ENCODE measurements at places on chromosomes 2 and 18.

- no peak for DNase-seq
These were observed 705 bp downstream of the YES1 start for GRCh38 chr18:811182-811891.

- no peak for DNase-seq
These were observed 24.9 kb upstream of the RHOB start for GRCh38 chr2:20421988-20422370.

DNA sequence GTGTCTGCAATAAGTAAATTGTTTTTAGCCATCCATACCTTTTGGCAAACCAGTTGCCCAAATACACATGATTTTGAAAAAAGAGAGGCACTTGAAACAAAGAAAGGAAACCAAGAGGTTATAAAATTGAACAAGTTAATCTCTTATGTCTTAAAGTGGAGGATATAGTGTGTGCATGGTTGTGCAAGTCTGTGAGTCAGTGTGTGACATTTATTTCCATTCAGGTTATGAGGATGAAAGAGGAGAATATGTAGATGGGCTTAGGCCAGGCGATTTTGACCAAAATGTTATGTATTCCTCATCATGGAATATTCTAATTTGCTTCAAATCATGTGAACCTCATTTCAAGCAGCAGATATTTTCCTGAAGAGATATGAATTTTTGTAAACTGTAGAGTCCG, 123.3 kb downstream of the SETBP1 start:
- DNase-seq = no peak

DNA sequence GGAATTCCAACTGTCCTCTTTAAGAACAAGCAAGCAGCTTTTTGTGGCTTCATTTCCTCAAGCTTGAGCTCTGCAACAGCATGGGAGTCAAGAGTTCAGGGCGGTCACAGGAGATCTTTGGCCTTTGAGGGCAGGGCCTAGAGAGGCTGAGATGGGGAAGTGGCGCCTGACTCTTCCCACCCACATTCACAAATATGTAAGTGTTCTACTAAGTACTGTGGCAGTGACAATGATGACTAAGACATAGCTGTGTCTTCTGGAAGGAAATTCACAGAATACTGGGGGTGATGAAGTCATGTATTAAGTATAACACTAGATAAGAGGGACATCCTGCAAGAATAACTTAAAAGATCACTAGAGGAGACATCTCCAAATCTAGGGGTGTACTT, 15.0 kb downstream of the RND3 start:
- no peak for DNase-seq
